ENCODE measurements at places on chromosomes 1 and 21.

- peak; percentile 71 for DNase-seq
These were observed at the start of gene MX1 for GRCh38 chr21:41425954-41426675. MX1 (plus strand) TSS chr21:41426239; CDS start chr21:41432071, 5,832 bp downstream.

DNA sequence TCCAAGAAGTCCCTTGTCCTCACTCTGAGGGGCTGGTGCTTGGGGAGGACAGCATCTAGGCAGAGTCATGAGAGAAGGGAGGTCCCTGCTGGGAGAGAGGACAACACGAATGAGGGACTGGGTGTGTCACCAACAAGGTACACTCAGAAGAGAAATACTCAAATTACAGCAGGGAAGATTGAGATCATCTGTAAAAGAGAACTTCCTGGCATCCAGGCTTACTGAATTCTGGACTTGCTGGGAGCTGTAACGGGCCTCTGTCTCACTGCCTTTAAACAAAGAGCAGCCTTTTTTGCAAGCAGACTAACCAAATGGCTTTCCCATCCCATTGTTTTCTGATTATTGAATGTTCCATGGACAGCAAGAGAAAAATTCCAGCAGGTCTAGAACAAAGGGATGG is 195.7 kb upstream of the RAB4A start:
- DNase-seq: no peak

DNA sequence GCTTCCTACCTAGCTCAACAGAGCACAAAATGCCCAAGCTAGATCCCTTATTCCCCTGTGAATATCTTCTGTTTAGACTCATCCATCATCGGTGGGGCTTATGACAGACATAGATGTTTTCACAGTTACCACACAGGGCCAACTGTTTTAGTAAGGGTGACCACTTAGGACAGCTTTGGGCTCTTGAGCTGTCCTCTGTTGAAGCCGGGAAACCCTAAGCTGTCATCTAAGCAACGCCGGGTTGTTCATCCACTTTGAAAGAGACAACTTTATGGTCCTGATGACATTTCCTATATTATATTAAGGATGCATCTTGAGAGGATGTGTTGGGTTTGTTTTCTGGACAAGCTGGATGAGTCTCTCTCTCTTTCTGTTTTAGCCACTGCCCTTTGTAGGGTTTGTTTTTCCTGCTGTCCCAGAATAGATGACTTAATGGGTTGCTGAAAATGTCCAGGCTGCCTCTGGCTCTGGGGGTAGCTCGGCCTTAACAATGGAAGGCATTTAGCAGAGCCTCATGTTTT is 110.5 kb upstream of the UBE2U start:
- DNase-seq: no peak

DNA sequence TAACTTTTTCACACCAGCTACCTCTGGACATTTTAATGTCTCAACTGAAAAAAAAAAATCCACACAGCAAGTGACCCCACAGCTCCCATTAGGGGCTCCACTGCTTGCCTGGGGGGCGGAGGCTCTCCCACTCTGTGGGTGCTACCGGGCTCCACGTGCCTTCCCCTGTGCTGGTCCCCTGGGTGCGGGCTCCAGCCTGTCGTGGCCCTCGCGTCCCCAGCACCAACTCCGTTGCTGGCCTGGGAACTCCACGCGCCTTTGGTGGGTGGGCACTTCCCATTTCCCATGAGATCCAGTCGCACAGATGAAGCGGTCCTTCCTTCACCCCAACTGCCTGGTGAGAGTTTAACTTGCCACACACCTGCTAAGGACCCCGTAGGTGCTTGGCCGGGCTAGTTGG is 27.1 kb upstream of the GPR153 start:
- DNase-seq: no peak

DNA sequence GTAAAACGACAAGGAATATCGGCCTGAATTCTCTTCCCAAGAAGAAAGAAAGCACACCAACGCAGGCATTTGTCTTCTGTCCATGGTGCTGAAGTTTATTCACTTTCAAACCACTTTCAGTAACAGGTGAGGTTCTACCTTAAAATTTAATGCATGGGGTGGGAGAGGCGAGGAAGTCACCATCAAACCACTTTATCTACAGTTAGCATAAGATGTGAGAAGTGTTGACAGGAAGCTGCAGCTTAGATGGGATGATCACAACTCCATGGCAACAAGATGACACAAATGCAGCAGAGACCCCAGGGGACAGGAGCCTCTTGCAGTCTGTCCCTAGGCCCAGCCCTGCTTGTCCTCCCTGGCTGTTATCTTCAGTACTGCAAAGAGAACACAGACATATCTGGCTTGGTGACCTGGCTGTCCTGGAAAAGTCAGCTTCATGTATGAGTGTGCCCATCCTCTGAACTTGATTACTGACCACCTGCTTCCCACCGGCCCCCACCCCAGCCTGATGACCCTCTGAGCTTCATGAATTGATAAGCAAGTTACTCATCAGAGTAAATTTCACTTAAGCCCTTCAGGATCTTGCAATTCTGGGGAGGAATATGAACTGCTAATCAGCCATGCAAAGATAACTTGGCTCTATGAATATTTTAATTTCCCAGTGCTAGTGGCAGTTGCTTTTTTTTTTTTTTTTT is 1.8 kb downstream of the NPPA start:
- no peak for DNase-seq

GRCh38 chr1:145837656-145838055 is 7.8 kb upstream of the NUDT17 start:
- no peak for DNase-seq

DNA sequence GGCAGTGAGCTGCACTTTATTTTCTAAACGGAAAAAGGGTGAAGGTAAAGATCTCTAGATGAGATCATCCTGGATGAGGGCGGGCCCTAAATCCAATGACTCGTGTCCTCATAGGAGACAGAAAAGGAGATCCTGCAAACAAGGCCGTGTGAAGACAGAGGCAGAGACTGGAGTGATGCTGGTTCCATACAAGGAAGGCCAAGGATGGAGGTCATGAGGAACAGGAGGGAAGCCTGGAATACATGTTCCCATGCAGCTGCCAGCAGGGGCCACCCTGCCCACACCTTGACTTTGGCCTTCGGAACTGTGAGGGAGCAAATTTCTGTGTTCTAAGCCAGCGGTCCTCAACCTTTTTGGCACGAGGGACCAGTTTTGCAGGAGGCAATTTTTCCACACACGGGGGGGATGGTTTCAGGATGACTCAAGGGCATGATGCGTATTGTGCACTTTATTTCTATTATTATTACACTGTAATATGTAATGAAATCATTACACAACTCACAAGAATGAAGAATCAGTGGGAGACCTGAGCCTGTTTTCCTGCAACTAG is 94.3 kb downstream of the PSMG1 start:
- no peak for DNase-seq

GRCh38 chr1:14460173-14460572 is 138.3 kb upstream of the KAZN start:
- no peak for DNase-seq

GRCh38 chr1:43824795-43825194 is 108.8 kb upstream of the ARTN start:
- DNase-seq: no peak

GRCh38 chr1:50422946-50423669 is at the start of gene DMRTA2:
DMRTA2 (minus strand) TSS chr1:50423443; CDS start chr1:50421536, 1,907 bp downstream.
- no peak for DNase-seq

DNA sequence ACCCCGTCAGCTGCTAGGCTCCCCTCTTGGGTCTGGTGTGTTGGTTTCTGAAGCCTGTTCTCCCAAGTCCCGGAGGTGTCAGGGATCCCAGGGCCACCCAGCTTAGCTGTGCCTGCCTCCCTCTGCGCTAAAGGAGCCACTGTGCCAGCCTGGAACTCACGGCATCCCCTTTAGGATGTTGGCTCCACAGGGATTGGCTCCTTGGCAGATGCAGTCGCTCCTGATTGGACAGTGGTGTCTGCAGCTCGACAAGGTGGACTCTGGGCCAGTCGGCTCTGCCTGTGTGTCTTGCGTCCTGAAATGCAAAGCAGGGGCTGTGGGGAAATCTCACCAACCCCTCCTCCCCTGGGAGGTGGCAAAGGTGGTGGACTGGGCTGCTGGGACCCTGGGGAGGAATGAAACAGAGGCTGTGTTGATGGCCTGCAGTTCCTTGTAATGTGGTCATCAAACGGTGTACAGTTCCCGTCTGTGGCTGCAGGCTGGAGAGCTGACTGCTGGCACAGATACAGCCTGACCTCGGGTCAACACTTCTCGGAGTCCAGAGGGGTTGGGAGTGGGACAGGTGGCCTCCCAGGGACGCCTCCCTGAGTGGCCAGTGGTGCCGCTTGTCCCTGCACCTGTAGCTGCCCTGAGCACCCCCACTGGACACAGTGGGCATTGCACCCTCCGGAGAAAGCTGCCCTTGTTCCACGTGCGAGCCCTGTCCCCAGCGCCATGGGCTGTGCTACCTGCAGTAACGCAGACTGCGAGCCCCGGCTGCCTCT is 11.5 kb upstream of the KCNAB2 start:
- no peak for DNase-seq

DNA sequence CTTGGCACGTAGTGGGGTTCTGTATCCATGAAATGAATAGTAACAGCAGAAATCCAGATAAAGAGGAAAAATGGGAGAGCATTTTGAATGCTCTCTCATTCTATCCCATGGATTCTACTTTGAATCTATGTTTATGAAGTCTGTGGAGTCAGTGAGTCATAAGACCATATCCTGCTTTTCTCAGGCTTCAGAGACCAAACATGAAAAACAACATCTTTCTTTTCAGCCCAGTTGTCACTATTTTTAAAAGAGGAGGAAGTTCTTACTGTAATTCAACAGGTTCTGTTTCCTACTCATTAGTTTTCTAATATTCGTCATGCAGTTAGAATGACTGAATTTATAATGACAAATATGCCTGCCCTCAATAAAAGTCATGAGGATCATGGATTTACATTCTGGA is 39.4 kb upstream of the CD55 start:
- DNase-seq: no peak

DNA sequence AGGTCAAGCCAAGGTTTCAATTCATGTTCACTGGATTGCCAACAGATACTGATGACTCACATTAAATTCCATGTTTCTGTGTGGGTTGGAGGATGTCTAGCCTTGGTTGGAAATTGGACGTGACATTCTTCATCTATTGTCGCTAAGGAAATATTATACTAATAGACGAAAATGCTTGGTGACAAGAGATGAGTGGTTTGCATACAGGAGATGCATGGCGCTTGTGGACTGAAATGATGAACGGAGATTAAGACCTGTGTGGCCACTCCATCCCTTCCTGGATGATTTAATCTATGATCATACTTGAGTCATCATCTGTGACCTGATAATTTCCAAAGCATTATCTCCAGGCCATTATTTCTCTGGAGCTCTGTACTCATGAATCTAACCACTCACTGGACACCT is 97.0 kb upstream of the CD34 start:
- no peak for DNase-seq

- DNase-seq: no peak
These were observed 115.0 kb downstream of the NAV1 start for GRCh38 chr1:201653883-201654282.

- DNase-seq: no peak
These were observed 1.1 kb downstream of the SLC5A9 start for GRCh38 chr1:48223366-48224240.

DNA sequence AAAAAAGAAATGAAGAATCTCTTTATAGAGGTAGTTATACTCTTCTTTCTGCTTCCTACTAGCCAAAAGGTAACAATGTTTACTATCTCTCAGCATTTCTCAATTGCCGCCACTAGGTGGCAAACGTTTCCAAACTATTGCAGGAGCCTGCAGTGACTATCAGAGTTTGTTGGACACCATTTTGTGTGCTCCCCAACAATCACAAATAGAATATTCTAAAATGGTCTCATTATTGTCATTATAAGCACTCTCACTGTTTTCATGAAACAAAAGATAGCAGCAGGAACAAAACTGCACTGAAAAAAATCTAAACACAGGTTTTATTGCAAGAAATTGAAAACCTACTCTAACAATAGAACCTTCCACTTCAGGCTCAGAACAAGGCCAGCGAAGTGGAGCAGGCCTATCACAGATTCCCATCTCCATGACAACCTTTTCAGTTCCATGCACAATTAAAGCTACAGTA is 83.9 kb upstream of the PLPPR4 start:
- peak; percentile 38 for DNase-seq

DNA sequence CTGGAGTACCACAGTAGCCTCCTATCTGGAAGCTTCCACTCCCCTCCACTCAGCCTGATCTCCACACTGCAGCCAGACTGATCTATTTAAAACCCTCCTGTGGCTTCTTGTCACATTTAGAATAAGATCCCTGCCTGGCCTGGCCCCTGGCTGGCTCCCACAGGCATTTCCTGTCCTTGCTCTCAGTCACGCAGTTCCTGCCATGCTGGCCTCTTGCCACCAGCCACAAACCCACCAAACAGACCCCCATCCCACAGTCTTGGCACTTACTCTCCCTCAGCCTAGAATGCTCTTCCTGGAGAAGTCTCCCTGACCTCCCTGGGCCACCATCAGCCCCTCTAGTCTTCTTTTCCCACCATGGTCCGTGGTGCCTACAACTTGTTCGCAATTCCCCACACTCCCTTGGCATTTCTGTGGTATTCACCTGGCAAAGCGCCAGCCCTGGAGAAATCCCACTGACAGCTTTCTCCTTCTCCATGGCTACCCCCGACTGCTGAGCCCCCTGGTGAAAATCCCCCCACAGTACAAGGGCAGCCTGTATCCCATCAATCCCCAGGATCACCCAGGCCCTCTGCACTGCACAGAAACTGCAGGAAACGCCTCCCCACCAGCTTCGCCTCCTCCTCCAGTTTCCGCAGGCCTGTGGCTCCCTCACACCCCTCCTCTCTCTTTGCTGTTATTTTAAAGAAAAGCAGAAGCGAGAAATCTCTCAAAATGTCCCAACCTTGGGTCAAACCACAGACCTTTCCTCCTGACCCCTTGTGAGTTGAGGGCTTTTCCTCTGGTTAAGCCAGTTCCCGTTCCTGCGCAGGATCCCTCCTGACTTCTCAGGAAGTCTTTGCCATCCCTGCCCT is 94.5 kb downstream of the SYT2 start:
- no peak for DNase-seq

GRCh38 chr21:45286671-45287437 is 841 bp downstream of the POFUT2 start:
- DNase-seq: no peak

DNA sequence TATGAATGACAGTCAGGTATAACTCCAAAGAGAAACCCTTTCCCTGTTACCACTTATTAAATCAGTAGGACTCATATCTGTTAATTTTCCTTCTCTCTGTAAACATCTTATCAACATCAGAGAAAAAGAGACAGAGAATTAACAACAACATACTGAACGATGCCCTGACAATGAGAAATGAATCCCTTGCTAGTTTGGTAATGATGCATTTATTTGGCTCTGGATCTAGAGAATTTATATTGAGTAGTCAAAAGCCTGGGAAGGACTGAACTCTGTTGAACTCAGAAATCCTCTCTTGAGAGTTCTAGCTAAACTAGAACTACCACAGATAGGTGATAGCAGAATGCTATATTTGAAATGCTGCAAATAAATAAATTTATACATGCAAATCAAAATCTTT is 325.6 kb downstream of the DISC1 start:
- DNase-seq: no peak

GRCh38 chr1:230781131-230781530 is 33.9 kb downstream of the CAPN9 start:
- DNase-seq: no peak

GRCh38 chr1:29177022-29177705 is 4.5 kb downstream of the SRSF4 start:
- no peak for DNase-seq

GRCh38 chr1:1086911-1087341 is 12.8 kb upstream of the RNF223 start:
- DNase-seq: no peak

GRCh38 chr1:24855474-24855873 is 74.6 kb downstream of the RUNX3 start:
- DNase-seq: no peak

GRCh38 chr1:64080941-64081562 is 122.4 kb upstream of the UBE2U start:
- DNase-seq: no peak

GRCh38 chr1:207897188-207897587 is 13.7 kb downstream of the CD34 start:
- DNase-seq: no peak
